ENCODE measurements at places on chromosomes 5 and 9.
A peak's percentile ranks its signal among the peaks of the same experiment; 100 is the strongest.

- DNase-seq = no peak
Observed at GRCh38 chr9:128211186-128211980, 8.2 kb downstream of the DNM1 start.

- DNase-seq = no peak
Observed at GRCh38 chr9:86765746-86766430, 181.4 kb downstream of the GAS1 start.

GRCh38 chr5:14581891-14582796, 552 bp downstream of the OTULINL start:
- DNase-seq = peak; percentile 38

GRCh38 chr5:169548315-169548714, 35.3 kb upstream of the SPDL1 start:
- no peak for DNase-seq

DNA sequence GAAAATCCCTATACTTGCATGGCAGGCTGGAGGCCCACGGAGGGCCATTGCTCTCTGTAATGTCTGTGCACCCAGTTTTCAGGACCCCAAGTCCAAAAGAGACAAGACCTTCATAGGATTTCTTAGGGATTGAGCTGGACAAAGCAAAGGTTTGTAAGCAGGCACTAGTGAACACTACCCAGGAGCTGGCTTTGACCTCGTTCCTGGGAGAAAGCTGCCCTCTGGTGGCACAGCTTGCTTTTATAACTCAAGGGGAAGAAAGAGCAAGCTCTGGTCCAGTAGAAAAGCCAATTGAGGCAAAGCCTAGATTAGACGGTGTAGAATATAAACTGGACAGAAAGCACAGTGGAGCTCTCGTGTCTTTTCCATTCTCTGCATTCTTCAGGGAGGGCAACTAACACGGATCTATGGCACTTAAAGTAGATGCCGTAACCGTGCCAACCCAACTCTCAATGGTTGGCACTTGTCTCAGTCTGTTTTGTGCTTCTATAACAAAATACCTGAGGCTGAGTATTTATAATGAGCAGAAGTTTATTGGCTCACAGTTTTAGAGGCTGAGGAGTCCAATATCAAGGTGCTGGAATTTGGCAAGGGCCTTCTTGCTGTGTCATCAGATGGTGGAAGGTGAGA, 7.9 kb downstream of the GABRP start:
- DNase-seq = peak; percentile 70

GRCh38 chr5:57537811-57538210, 55.2 kb upstream of the ACTBL2 start:
- DNase-seq = no peak

All from neural crest cell (in vitro differentiated cells).